ENCODE measurements at places on chromosomes 4 and X. TPM values are rescaled to one million over a fixed set of nuclear protein-coding genes. Genes with fewer than 3 reads are reported as not detected.

DNA sequence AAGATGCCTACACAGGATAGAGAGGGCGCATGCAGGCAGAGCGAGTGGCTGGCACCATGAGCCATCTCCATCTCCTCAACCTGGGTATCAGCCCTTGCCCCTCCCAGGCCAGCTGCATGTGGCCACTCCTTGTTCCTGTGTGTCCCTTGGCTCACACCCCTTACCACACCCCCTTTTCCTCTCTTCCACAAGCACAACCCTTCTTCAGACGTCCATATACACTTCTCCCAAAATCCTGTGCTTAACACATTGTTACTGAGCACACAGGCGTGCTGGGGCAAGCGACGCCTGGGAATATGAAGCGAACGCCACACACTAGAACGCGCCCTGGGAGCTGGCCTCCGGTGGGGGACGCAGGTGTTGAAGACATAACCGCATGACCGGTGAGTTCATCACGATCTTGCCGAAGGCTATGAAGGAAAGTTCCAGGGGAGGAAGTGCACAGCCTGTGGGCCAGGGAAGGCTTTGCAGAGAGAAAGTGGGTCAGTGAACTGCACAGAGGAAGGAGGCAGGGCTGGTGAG lies 19.1 kb upstream of the KIAA0232 start:
- no peak for DNase-seq

GRCh38 chr4:156665780-156666366 lies 305.7 kb downstream of the PDGFC start:
- DNase-seq, result no peak

DNA sequence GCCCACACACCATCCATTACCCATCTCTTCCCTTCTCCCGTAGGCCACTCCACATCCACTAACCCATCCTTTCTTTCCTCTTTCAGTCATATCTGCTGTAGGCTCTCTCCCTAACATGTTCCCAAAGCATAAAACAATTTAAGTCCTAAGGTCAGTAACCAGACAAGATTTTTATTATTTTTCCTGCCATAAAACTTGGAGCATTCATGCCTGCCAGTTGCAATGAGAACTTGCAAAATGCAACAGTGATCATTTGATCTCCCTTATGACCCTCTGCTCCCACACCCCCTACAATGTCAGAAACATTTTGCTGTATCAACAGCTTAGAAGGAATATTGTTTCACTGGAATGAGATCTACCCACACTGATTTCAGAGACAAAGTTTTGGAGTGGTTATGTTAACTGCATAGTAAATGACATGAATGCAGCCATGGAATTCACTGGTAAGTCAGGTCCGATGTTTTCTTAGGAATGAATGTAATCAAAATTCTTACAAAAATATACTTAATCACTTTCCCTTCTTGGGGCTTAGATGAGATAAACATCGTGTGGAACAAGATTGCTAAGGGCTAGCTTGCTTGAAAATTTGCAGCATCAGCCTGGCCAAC lies 5.7 kb downstream of the NIPAL1 start:
- no peak for DNase-seq

- no peak for DNase-seq
These were observed 62.6 kb downstream of the C4orf46 start for GRCh38 chr4:158609116-158609515.

- DNase-seq, result no peak
These were observed 235.9 kb downstream of the SHOX start for GRCh38 chrX:866441-866990.

DNA sequence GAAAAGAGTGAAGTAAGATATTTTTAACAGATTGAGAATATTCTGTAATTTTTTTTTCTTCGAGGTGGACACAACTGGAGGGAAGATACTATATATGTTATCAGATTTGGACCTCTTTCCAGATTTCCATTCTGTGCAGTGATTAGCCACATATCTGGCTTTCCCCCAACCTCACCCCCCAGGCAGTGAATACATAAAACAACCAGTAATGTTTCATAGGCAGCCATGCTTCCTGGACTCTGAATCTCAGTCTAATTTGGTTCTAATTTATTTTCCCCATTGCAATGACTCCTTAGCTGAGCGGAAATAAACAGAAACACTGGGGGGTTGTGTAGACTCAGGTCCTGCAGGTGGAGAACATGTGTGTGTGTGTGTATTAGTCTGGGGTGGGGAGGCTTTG lies 226.5 kb downstream of the FBXW7 start:
- DNase-seq, result no peak

DNA sequence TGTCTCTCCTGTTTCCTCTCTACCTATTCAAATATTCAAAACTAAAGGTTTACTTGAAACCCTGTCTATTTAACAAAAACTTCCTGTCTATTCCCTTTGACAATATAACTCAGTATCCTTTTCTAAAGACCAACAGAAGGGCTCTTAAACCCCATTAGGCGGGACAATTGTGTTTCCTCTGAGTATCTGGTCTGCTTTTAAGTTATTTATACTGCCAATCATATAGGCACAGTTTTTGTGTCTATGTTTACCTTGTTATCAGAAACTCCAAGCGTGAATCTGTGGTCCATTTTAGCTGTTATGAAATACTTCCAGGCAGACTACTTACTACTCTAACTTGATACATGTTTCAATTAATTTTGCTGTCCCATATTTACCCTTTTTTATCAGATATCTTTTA lies 350.0 kb upstream of the CTSO start:
- DNase-seq, result no peak

- DNase-seq, result no peak
These were observed 38.8 kb downstream of the ZBTB49 start for GRCh38 chr4:4328840-4329239.

DNA sequence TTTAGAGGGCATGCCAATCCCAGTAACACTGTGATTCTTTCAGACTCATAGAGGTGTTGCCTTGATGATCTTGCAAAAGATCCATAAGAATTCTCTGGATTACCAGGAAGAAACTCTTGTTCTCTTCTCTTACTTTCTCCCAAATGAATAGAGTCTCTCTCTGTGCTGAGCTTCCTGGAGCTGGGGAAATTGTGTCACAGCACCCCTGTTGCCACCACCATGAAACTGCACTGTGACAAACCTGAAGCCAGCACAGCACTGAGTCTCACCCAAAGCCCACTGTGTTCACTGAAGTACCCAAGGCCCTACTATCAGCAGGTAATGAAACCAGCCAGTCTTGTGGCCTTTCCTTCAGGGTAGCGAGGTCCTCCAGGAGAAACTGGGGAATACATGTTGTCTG lies 332.7 kb upstream of the FGF16 start:
- DNase-seq, result no peak

MXRA5 gene
- total RNA-seq, result not detected

Data from activated CD4-positive, alpha-beta T cell treated with anti-CD3 and anti-CD28 coated beads for 36 hours (primary cell).